Psoas muscle (tissue), 8 donors: ENCODE measurements at places on chromosomes 12 and 14. TPM values are rescaled to one million over a fixed set of nuclear protein-coding genes. Genes with fewer than 3 reads are reported as not detected.

GRCh38 chr12:105382771-105383622 is 52.5 kb downstream of the C12orf75 start:
- DNase-seq: no peak

DNA sequence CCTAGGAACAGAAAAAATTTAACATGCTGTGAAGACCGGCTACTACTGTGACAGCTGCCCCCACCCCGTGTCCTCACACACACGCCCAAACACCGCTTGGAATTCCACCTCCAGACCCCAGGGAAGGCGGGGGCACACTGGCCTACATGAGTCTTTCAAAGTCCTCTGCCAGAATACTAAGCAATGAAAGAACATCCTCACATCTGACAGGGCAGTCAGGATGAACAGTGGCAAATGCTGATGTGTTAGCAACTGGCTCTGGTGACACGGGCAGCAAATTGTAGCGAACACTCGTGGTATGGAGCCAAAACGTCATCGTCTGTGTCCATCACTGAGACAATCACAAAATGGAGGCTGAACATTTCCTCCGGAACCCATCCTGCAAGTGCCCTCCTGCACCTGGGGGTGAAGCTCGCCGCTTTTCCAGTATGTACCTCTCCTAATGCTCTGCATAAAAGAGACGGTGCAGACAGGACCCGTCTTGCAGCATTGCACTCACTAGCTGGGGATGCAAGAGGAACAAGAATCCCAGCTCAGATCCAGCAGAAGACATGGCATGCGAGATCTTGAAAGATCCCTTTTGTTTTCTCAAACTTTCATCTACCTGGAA is 94.8 kb downstream of the BCL11B start:
- no peak for DNase-seq

DNA sequence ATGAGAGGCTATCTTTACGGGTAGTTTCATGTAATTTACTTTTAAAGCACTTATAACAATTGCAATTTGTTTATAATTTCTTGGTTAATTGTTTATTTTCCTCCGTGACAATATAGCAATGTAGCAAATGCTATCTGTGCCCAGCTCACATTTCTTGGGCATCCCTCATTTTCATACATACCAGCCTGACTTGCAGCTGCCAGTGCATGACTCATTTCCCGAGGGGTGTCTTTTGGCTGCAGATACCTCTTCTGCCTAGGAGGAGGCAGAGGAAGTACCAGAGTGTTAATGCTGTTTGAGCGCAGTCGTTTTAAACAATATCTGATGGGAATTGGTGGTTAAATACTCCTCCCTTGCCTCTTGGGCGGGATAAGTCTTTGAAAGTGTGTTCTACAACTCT is 104.2 kb upstream of the ABCD2 start:
- DNase-seq: no peak

DNA sequence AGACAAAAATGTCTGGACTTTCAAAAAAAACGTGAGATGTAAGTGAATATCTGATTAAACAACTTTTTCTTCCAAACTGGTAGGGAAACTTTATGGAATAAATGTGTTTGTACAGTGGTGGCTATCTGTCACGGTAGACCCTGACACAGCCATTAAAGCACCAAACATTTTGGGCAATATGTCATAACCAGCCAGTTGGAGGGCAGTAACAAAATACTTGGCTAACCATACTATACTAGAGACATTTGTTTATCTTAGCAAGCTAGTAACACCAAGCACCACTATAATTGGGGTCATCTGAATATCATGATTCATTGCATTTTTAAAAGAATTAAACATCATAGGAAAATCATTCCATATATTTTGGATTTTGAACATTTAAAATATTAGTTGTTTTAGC is 6.0 kb upstream of the MYF6 start:
- DNase-seq: no peak

- no peak for DNase-seq
Observed at GRCh38 chr14:95255013-95255412, 64.7 kb downstream of the CLMN start.

DNA sequence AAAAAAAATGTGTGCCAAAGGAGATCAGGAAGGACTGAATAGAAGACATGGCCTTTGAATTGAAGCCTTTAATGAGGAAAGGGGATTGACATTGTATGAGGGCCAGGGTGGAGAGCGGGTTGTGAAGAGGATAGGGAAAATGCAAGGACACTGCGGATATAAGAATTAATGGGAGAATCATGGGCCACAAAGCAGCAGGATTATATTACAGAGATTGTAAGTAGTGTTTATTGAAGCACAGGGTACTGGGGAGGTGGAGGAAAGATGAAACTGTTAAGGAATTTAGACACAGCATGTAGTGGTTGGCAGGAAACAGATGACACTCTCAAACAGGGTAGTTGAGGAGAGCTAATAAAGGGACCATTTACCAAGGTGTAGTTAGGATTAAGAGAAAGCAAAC is 16.4 kb upstream of the POC1B start:
- DNase-seq: no peak

DNA sequence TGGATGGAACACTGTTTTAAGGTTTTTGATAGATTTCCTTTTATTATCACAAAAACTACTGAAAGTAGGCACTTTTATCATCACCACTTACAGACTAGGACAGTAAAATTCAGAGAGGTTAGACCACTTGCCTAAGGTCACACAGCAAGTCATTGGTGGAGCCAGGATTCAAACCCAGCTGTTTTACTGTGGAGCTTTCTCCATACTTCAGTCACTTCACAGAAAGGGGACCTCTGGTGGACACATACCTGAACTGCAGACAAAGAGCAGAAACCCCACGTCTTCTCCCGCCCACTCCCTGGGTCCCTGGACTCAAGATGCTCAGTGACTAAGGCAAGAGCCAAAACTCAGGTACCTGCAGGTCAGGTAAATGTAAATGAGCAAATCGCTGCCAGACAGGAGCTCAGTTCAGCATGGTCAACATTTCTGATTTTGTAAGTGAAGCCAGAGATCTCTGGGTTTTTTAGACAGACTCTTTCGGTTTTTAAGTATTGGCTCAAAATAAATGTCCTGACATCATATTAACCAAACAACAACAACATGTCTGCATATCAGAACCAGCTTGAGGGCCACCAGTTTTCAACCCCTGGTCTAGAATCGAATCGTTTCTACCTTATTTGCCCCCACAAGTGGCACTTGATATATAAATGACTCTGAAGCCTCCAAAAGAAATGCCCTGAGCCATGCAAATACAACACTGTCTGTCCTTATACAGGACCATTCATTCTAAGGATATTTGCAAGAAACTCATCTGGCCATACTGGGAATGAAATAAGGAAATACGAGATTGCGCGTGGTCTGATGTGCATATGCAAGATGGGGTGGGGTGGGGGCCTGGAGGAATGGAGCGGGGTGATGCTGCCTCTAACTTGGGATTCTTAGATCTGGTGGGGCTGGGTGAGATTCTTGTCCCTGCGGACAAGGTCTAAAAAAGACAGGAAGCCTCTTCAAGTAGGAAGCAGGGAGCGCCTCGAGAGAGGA is 110.9 kb downstream of the KSR2 start:
- DNase-seq: no peak

DNA sequence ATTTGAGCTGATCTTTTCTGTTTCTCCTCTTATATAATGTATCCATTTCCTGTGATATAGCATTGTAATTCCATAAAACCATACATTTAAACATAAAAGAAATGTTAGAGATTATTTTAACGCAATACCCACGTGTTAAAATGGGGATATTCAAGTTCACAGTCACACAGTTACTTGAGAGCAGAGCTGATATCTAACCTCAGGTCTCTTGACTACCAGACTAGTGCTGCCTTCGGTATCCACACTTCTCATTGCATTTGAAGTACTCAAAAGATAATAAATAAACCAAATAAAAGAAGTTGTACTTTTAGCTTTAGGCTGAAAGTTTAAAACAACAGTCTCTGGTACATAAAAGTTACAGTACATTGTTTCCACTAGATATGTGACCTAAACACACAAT is 2.9 kb downstream of the CLECL1 start:
- DNase-seq: no peak

GRCh38 chr12:16607906-16608775 is 2.2 kb upstream of the LMO3 start:
- DNase-seq: no peak

GRCh38 chr12:106044773-106045172 is 94.0 kb downstream of the NUAK1 start:
- no peak for DNase-seq

DNA sequence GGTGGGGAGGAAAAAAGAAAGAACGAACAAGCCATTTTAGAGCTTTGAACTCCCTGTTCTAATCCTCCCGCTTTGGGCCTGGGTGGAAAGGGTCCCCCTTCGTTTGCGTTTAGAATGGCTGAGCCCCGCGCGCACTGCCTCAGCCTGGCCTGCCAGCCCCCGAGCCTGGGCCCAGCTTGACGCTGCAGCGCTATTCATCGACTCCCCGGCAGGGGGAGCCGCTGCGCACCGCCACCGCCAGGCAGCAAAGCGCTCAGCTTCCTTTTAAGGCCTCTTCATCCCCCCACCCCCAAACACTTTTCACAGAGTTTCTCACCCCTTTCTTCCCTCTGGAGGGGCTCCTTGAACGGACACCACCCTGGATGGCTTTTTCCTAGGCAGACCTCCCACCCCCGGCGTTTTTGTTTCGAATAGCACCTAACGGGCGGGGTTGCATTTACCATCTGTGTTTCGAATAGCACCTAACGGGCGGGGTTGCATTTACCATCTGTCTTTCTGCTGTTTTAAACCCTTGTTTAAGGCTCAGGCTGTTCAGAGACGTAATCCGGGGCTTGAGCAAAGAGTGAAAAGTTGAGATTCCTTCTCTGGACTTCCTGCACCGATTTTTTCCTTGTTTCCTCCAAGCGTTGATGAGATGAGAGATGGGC is 56.4 kb upstream of the PIWIL1 start:
- peak; percentile 69 for DNase-seq

DNA sequence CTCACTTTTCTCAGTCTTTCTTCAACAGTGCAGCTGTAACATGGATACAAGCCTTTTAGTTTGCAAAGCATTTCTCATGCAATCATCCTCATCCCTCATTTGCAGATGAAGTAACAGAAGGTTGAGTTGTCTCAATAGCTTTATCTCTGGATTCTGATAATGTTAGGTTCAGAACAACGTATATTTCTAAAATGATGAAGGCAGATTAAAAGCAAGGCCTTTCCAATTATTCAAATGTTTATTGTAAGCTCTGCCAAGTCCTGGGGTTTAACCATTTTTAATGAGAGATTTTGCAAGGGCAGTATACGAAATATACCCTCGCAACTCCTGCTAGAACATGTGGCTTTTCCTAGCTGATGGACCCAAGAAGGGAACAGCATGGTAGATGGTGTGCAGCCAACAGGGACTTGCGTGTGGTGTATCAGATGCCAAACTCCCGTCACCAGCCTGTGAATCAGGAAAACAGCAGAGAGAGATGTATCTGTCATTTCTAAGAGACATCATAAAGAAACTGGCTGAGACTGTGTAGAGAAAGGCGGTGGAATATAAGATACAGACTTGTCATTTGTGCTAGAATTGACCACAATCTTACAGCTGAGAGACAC is 319.7 kb downstream of the MED13L start:
- DNase-seq: no peak

DNA sequence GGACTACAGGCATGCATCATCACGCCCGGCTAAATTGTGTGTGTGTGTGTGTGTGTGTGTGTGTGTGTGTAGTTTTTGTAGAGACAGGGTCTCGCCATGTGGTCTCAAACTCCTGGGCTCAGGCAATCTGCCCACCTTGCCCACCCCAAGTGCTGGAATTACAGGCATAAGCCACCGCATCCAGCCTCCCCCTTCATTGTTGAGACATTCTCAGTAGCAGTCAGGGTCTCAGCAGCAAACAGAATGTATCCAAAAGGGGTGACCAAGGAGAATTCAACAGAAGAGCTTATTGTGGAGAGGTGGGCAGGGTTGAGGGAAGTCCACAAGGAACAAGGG is 37.3 kb upstream of the PLEKHG6 start:
- no peak for DNase-seq

GRCh38 chr14:102249041-102249440 is 55.9 kb downstream of the MOK start:
- DNase-seq: no peak

GRCh38 chr14:56902385-56902784 is 92.1 kb upstream of the OTX2 start:
- DNase-seq: no peak

GRCh38 chr12:89421092-89421835 is 69.0 kb upstream of the DUSP6 start:
- DNase-seq: no peak

DNA sequence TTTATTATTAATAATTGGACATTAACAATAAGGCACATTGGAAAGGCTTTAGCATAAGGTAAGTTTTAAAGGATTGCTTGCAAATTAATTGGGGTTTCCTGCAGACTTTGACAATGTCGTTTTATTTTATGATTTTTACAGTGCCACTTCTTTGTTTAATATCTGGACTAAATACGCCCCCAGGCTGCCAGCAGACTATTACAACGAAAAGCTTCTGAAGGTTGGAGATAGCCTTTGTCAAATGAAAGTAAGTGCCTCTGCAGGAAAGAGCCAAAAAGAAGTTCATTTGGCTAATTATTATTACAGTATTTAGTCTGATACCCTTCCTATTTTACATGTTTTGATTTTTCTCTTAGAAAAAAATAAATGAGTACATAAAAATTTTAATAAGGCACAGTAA is 11.3 kb downstream of the CFAP54 start:
- DNase-seq: no peak

DNA sequence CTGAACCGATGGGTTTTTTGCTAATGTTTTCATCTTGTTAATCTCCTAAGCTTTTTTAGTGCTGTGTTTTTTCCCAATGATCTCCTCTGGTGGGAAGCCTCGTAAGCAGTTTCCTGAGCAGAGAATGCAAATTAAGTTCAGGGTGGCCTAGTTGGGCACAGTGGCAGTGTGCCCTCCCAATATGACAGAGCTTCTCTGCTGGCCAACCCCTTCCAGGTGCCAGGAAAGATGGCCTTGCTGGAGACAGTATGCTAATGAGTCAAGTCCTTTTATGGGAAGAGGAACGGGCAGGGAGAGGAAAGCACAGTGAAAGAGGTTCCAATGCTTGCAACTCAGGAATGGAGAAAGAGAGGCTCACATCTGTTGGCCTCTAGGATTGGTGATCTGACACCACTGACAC is 115.8 kb downstream of the GCH1 start:
- DNase-seq: peak; percentile 72

DNA sequence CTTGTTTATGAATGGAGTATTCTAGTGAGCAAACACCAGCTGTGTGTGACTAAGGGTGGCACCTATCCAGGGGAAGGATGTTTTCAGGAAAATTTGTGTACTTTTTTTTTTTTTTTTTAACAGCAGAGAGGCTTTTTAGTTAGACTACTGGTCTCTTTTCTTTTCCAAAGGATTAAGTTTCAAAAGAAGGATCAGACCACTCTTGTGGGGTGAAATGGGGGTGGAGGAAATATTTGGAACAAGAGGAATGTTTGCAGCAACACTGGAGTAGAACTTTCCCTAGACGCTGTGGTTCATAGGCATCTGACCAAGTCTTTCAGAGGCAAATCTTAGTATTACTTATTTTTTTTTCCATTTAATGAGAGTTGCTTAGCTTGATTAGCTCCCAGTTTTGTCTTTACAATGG is 21.1 kb downstream of the NUBPL start:
- DNase-seq: no peak

- DNase-seq: no peak
Observed at GRCh38 chr12:119589097-119589496, 4.5 kb upstream of the TMEM233 start.

The KRT85 gene
- not detected for polyA plus RNA-seq

The FBLN5 gene
- 14.7 TPM for polyA plus RNA-seq

The MFAP5 gene
- polyA plus RNA-seq: 24.5 TPM

The SOAT2 gene
- polyA plus RNA-seq: 0.07 TPM

The TAS2R8 gene
- not detected for polyA plus RNA-seq

The TRHDE gene
- 0.08 TPM for polyA plus RNA-seq
